T-helper 17 cell (primary cell): ENCODE measurements at places on chromosomes 7 and 10. TPM values are rescaled to one million over a fixed set of nuclear protein-coding genes. Genes with fewer than 3 reads are reported as not detected.

DNA sequence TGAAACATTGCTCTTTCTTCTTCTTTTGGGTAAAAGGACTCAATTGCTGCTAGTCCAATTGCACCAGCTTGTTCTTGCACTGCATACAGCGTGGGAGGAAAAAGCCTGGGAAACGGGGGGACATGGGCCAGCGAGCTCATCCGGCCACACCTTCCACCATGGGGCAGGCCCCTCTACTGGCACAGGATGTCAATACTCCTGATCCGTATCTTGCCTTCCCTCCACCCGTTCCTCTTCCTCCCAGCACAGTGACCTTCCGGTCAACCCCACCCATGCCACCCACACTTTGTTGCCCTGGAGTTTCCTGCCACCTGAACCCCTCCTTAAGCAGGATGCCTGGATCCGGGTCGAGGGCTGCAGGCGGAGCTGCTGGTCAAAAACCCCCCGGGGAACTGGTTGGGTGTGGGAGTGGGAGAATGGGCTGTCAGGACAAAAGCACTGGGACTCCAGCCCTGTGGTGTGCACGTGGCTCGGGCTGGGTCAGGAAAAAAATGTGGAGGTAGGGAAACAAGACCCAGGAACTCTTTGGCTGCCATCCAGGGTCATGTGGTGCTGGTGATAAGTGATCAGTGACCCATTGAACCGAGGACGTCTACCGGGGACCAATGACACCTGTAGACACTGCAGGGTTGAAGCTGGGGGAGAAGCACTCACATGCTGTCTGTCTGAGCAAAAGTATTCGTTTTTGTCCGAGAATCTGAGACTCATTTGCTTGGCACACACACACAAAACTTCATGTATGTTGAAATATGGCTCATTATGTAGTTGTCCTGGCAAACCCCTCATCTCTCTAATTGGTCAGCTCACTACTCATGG, 8.1 kb downstream of the IL2RA start:
- DNase-seq = no peak

Gene STRIP2
- total RNA-seq = 2.1 TPM

Gene CLCN1
- not detected for total RNA-seq

DNA sequence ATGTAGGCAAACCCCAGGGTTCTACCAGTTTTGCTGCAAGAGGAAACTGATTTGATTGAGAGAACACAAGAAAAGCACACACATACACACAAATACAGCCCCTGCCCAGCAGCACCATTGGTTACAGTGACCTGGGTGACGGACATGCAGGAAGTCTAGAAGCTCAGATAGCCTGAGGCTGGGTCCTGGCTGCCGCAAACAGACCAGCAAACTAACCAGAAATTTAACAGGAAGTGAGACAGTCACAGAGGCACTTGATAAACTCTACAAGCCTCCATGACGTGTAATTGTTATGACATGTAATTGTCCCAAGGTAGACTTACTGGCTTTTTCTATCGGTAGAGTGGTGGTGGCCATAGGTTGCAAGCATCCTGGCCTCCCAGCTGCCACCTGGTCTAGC, 58.9 kb downstream of the PRKAR2B start:
- DNase-seq = no peak

- no peak for DNase-seq
These were observed 666 bp downstream of the HNRNPF start for GRCh38 chr10:43408331-43408709.
